ENCODE measurements at places on chromosomes 1 and 21.

GRCh38 chr1:206886831-206887230, 10.4 kb upstream of the IL24 start:
- DNase-seq, result no peak

DNA sequence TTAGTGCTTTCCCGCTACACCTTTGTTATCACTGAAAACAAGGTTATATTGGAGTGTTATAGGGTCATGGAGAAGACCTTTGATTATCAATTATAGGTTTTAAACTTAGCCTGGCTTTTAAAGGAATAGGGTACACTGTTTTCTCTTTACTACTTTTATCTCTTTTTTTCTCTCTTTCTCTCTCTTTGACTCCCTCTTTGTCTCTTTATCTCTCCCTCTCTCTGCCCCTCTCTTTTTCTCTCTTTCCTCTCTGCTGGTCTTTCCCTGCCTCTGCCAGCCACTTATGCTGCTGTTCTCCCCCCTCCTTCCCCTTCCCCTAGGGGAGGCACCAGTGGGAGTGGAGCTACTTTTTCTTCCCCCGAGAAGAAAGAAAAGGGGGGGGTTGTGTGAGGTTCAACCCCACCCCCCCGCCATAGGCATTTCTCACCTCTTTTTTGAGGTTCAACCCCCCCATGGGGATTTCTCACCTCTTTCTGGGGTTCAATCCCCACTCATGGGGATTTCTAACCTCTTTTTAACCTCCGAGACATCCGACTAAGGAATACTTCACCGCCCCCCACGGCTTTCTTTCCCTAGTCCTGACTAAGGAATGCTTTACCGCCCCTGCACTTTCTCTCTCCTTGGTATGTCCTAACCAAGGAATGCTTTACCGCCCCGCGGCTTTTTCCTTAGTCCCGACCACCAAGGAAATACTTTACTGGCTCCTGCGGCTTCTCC, 17.2 kb upstream of the ZBTB8B start:
- DNase-seq, result no peak

GRCh38 chr1:206814716-206815341, 42.5 kb upstream of the IL10 start:
- peak; percentile 36 for DNase-seq

DNA sequence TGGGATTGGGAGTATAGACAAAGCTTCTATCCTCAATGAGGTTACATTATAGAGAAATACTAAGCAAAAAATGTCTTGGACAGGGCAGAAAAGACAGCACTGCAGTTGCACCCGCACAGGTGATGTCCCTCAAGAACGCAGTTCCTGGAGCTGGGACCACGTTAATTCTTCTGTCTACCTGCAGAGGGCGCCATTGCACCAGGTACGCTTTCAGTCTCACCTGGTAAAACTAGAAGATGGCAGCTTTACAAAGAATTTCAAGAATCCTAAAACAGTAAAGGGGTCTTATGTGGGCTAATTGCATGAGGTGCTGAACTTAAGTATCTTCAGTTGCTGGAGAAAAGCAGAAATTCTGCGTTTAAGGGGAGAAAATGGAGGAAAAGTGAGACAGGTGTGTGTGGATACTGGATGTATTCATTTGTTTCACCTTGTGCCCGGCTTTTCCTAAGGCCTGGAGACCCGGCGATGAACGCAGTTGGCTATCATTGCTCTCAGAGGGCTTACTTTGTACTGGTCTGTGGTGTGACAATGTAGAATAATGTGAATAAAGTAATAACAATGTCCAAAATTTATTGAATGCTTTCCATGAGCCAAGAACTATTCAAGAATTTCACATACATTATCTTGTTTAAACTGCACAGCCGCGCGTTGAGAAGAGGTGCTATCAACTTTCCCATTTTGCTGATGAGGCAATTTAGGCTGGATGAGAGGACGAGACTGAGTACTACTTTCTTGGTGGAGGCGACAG, 276.3 kb upstream of the GREM2 start:
- peak; percentile 8 for DNase-seq
